ENCODE measurements at places on chromosomes 13 and 19. TPM values are rescaled to one million over a fixed set of nuclear protein-coding genes. Genes with fewer than 3 reads are reported as not detected.

Gene TCF3
- total RNA-seq = 123 TPM

Gene DHPS
- total RNA-seq = 78.0 TPM

Gene SPACA4
- not detected for total RNA-seq

Gene CRX
- not detected for total RNA-seq

Gene IGSF23
- total RNA-seq = not detected

Gene C5AR1
- total RNA-seq = 0.29 TPM

Gene PCDH9
- total RNA-seq = under 0.01 TPM

Gene ERVK3-1
- total RNA-seq = 45.0 TPM

Gene TLE5
- 307 TPM for total RNA-seq

Gene HIPK4
- 0.14 TPM for total RNA-seq

Gene FCER2
- not detected for total RNA-seq

Gene PEPD
- 41.4 TPM for total RNA-seq

Gene UBE2L5
- not detected for total RNA-seq

Gene CALM3
- total RNA-seq = 99.1 TPM
